ENCODE measurements at places on chromosomes 12 and 14.

- DNase-seq = no peak
Observed at GRCh38 chr12:109276160-109276559, 32.9 kb downstream of the FOXN4 start.

GRCh38 chr12:6552140-6552551 is 3.7 kb downstream of the IFFO1 start:
- no peak for DNase-seq

GRCh38 chr12:121167951-121168350 is 35.3 kb downstream of the P2RX7 start:
- DNase-seq = no peak

DNA sequence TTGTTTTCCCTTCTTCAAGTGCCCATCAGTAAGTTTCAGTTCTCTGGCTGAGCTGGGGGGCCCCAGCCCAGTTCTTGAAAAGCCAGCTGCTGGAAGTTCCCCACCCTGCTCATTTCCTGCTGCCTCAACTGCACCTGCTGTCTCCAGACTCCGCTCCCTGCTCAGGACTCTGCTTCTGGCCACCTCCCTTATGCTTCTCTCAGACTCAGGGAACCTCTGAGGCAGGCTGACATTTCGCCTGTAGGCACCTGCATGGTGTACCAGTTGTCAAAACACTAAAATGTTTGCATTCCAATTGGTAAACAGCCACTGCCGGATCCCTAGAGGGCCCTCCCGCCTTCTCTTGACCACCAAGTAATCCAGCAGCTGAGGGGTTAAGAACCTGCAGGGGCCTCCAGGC is 136.5 kb upstream of the VRK1 start:
- no peak for DNase-seq

DNA sequence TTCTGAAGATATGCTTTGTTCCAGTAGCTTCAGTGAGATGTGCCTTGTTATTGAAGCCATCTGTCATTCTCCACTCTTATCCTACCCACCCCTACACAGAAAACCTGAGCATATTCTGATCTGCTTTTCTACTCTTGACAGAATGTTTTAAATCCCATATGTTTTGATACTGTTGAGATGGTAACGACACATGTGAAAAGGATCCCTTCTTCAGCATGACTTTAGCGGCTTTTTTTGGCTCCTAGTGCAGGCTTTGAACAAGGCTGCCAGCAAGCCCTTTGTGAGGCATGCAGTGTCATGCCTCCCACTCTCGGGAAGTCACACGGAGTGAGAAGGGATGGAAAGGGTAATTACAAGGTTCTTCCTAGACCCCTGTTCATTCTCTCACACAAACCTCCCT is 228.8 kb upstream of the RGS6 start:
- DNase-seq = no peak

- DNase-seq = no peak
Observed at GRCh38 chr12:76863837-76864236, 15.0 kb downstream of the CSRP2 start.

DNA sequence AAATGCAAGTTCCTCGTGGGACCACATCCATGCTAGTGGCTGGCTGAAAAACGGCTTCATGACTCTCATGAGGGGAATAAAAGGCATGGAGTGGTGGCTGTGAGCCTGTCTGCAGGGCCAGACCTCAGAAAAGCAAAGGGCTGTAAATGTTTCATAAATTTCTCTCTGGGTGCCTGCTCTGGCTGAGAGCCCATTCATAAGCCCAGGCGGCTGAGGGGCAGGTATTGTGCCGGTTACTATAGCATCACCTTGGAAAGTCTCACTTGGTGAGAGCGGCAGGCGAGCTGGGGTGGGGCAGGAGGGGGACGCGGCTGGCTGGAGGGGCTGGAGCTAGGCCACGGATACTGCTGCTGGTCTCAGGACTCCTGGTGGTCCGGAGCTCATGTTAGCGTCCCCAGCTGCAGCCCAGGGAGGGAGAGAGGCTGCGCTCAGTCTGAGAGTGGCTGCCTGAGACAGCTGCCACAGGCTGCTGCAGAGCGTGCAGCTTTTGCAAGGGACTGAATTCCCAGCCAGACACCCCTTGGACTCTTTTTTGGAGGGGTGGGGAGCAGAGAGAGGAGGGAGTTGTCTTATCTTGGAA is at the start of gene SLC17A8:
SLC17A8 (plus strand) TSS at position 431 of the 580 bp plus-strand sequence. CDS start 318 bp downstream, outside the sequence.
- DNase-seq = no peak

GRCh38 chr12:131098178-131098981 is 144.7 kb downstream of the ADGRD1 start:
- no peak for DNase-seq

GRCh38 chr12:17680220-17680619 is 409.8 kb downstream of the RERGL start:
- no peak for DNase-seq

DNA sequence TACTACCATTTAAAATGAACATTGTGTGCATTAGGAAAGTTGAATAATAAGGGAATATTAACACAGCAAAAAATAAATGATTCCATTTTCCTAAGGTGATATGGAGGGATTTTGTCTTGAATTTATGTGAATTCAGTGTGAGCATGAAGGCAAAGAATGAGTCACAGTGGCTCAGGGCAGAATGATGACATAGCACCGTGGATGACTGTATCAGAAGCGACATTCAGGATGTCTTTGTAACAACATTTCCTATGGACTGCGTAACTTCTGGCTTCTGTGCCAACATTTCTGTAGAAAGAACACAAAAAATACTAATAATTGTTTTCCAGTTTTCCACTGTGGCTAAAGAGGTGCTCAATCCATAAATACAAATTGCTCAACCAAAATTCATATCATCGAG is 54.6 kb downstream of the TTC8 start:
- no peak for DNase-seq

DNA sequence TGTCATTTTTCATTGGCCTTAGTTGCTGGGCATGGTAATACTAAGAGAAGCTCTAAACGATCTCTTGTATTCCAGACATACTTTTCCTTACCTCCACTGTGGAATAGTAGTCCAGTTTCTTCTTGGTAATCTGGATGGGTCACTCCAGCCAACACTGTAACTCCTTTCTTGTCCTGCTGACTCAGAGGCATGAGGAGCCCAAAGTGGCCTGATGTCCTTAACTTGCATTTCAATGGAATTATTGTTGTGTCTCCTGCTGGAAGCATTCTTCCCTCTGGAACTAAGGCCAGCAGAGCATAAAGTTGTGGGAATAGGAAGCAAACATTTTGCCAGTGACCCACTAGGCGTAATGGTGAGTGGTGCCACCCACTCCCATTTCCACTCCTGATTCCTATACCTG is 33.1 kb downstream of the DAAM1 start:
- no peak for DNase-seq

GRCh38 chr14:55814064-55814463 is 234.1 kb downstream of the KTN1 start:
- DNase-seq = no peak

DNA sequence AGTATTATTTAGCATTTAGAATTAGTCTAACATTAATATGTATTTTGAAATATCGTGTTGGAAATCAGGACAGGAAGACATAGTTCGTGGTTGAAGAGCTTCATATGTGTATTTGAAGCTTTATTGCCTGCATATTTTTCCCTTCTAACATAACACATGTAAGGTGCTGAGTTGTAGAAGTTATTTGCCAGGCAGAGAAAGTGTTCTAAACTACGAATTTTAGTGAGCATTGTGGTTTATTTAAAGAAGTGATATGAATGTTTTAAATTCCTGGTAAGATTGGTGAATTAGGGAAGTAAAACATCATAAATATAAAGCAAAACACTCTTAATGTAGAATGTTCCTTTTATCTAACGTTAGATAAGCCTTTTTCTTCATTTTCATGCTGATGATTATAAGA is 2.5 kb downstream of the RASSF3 start:
- DNase-seq = no peak

GRCh38 chr12:76037130-76038103 is 5.8 kb upstream of the PHLDA1 start:
- peak; percentile 38 for DNase-seq

DNA sequence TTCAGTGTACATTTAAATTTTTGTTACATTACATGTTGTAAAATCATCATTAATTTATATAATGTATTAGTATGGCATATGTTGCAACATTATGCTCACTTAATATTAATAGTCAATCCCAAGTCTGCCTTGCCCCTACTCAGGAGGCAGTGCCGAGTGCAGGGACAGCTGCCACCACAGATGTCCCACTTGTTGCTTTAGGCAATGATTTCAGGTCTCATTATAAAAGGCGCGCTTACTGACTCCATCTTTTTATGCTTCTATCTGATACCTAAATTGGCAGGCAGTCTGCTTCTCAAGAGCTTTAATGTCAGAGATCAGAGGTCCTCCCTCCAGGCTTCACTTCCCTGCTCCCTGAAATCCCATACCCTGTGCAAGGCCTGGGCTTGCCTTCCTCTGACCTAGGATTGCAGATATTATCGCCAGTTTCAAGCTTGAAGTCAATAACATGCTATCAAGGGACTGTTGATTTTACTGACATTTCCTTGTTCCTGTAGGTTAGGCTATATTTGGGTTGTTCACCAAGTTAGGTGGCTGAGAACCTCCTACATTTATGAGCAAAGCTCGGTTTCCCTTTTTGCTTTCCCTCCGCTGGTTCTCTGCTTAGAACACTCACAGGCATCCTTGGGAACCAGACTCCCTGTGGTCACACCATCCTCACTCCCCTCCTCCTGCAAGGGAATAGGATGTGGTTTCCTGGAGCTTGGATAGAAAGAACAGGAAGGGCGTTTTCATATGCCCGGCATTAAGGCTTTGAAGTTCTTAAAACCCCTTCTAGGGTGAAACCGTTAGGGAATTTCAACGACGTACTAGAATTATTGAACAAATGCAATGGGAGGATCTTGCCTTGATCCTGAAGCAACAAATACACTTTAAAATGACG is 208.4 kb upstream of the FKBP4 start:
- no peak for DNase-seq

GRCh38 chr14:89418976-89419375 is 1.9 kb upstream of the FOXN3 start:
- DNase-seq = no peak

GRCh38 chr14:58565832-58566231 is 71.9 kb upstream of the DACT1 start:
- DNase-seq = no peak

- DNase-seq = no peak
Observed at GRCh38 chr12:53613821-53614220, 12.4 kb downstream of the ATF7 start.

DNA sequence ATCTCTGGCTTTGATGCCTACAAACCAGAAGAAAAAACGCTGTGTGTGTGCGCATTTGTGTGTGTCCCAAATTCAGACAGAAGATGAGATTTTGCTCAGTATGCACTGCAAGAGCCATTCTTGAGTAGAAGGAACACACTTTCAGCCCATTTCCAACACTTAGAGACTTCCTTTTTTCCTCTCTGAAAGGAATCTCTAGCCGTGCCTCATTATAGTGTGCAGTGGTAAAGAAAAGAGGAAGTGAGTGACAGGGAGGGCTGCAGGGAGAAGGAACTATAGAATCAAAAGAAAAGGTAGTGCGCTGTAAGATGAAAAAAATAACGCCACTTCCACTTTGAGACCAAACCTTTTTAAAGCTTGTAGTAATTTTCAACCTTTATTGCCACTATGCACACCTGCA is 1400.9 kb upstream of the FLRT2 start:
- DNase-seq = no peak

DNA sequence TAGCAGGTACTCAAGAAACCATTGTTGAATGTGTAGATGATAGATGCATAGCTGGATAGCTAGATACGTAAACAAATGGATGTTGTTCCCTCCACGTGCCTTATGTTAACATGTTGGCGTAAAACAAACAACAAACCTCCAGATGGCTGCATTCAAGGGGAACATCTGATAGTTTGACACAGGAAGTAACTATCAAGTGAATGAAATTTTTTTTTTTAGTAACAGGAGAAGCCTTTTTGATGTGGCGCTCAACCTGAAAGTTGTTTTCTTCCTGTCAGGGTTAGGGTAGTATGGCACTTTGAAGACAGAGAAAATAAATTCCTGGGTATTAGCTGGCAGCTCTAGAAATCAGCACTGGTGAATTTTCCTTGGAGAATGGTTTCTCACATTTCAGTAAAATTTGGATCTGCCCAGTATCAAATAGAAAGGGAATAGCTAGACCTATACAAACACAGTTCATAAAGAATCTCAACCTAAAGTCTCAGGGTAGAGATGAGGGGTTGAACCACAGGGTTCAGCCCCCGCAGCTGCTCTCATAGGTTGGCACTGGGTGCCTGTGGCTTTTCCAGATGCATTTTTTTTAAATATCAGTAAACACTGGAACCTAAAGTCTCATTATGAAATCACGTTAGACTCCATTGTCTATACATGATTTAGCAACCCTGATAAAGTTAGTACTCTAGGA is 18.8 kb upstream of the RAP1B start:
- DNase-seq = no peak

- DNase-seq = no peak
Observed at GRCh38 chr12:50894241-50894640, 51.5 kb downstream of the TMPRSS12 start.

- no peak for DNase-seq
Observed at GRCh38 chr12:3321881-3322280, 169.1 kb upstream of the PRMT8 start.

DNA sequence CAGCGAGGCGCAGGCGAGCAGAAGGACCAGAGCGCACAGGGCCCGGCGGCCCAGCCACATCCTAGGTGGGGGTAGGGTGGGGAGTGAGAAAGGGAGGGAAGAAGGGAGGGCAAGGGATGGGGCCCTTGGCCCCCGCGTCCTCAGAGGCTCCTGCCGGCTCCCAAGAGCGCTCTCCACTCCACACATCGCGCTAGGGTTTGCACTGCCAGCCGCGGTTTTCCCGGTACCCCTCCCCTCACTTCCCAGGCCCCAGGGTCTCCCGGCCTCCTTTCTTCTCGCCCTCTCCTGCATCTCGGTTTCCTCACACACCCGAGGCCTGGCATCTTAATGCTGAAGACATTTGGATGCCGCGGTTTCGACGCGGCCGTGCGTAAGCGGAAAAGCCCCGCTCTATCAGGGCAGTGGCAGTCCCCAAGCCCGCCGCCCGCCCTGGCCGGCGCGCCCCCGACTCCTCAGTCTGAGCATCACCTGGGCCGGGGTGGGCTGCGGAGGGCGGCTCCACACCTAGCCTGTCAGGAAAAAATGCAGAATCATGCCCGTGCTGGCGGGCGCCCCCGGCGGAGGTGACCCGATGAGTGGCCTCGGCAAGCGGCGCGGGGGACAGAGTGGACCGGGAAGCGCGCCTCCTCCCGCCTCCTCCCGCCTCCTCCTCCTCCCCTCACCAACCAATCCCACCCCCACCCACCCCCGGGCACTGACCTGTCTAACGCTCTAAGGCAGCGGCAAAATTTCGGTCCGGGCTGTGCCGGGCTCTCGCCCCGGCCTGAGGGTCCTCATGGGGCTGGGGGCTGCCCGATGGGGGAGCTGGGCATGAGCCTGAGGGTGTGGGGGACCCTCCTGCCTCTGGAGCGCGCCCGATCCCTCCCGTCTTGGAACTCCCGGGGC is 686 bp downstream of the B4GALNT1 start:
- DNase-seq = no peak

- no peak for DNase-seq
Observed at GRCh38 chr12:56143217-56143616, 9.2 kb upstream of the MYL6B start.

- no peak for DNase-seq
Observed at GRCh38 chr14:77026166-77026929, 2.2 kb downstream of the IRF2BPL start.

GRCh38 chr12:62865937-62866336 is 69.0 kb downstream of the PPM1H start:
- no peak for DNase-seq

Measured in NCI-H1048 (cell line).